SJSA1 (cell line): ENCODE measurements at places on chromosomes 12 and 14. TPM values are rescaled to one million over a fixed set of nuclear protein-coding genes. Genes with fewer than 3 reads are reported as not detected.

DNA sequence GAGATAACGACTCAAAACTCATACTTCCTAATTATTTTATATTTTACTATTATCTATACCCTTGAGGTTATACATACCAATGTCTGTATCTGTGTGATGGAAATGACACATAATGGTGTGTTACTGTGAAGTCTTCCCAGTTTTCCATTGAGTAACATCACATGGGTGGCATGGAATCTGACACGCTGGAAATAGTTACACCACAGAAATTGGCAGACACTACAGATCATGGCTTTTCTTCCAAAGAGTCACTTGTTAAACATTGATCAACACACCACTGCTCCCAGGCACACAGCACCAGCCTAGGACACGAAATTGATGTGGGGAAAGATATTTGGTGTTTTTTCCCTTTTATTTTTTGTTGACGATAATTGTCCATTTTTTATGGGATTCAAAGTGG lies 33.0 kb upstream of the VWF start:
- H3K36me3 ChIP-seq = no peaks in the 10 kb centered on the region
- no peak for DNase-seq
- no peak overlapping the region for H3K4me3 ChIP-seq
- peak overlapping the region; percentile 58 for H3K27ac ChIP-seq
- H3K4me1 ChIP-seq = peaks cover 37% of the 10 kb centered on the region

GRCh38 chr14:31692376-31692781 lies 131.2 kb downstream of the NUBPL start:
- no peak overlapping the region for H3K4me3 ChIP-seq
- DNase-seq = no peak
- no peaks in the 10 kb centered on the region for H3K36me3 ChIP-seq

PDZRN4 gene
- total RNA-seq = not detected in 2 replicates

DNA sequence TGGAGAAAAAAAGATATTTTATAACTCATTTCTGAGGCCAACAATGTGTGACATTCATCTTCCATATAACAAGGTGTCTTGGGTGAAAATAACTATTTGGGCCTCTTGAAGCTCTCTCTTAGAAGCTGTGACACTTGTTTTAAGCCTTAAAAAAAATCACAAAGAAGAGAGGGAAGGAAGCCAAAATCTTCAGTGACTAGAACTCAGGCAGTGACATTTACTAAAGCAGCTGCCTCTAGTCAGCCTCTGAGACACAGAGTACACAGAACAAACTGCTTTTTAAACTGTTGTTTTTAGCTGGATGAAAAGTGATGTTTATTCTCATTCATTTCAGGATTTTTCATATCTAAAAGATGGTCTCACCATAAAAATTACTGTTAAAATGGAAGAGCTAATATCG lies 793.6 kb downstream of the GALC start:
- no peak for DNase-seq
- no peaks in the 10 kb centered on the region for H3K4me1 ChIP-seq
- H3K36me3 ChIP-seq = no peaks in the 10 kb centered on the region

DNA sequence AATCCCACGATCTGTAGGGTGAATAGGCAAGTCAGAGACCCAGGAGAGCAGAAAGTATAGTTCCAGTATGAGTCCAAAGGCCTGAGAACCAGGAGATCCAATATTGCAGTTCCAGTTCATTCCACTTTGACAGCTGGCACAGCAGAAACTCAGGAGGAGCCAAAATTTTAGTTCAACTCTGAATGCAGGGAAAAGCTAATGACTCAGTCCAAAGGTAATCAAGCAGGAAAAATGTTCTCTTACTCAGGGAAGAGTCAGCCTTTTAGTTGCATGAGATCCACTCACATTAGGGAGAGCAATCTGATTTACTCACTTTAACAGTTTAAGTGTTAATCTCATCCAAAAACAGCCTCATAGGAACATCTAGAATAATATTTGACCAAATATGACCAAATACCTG lies 130.2 kb upstream of the LRFN5 start:
- H3K4me1 ChIP-seq = no peaks in the 10 kb centered on the region
- no peak for DNase-seq
- no peaks in the 10 kb centered on the region for H3K27me3 ChIP-seq
- no peak overlapping the region for H3K27ac ChIP-seq
- H3K4me3 ChIP-seq = no peak overlapping the region

HOXC12 gene
- 8.6 and 11.0 TPM in 2 replicates for total RNA-seq

NCOR2 gene
- total RNA-seq = 40.0 and 44.3 TPM in 2 replicates

SLC10A1 gene
- total RNA-seq = not detected in 2 replicates

GRCh38 chr12:108805136-108805535 lies 52.2 kb downstream of the SSH1 start:
- DNase-seq = no peak
- peaks cover 60% of the 10 kb centered on the region for H3K4me1 ChIP-seq
- peaks cover 73% of the 10 kb centered on the region for H3K36me3 ChIP-seq
- H3K4me3 ChIP-seq = no peak overlapping the region
- no peaks in the 10 kb centered on the region for H3K27me3 ChIP-seq
- peak overlapping the region; percentile 90 for H3K27ac ChIP-seq

- DNase-seq = no peak
- no peaks in the 10 kb centered on the region for H3K4me1 ChIP-seq
- no peak overlapping the region for H3K27ac ChIP-seq
Measured at GRCh38 chr12:9951026-9951675, 19.0 kb upstream of the CLEC2A start.

- H3K36me3 ChIP-seq = no peaks in the 10 kb centered on the region
- H3K27me3 ChIP-seq = no peaks in the 10 kb centered on the region
- no peak overlapping the region for H3K27ac ChIP-seq
- H3K4me1 ChIP-seq = peaks cover 8% of the 10 kb centered on the region
Measured at GRCh38 chr12:105820429-105821125, 318.2 kb downstream of the NUAK1 start.

KRT74 gene
- total RNA-seq = not detected in 2 replicates

- H3K27me3 ChIP-seq = no peaks in the 10 kb centered on the region
- no peak overlapping the region for H3K4me3 ChIP-seq
- H3K27ac ChIP-seq = no peak overlapping the region
Measured at GRCh38 chr14:90308561-90308960, 23.2 kb downstream of the NRDE2 start.
